ENCODE measurements at places on chromosomes 5 and 9.

GRCh38 chr9:128742401-128742800 is 18.5 kb upstream of the ZDHHC12 start:
- no peak for DNase-seq

DNA sequence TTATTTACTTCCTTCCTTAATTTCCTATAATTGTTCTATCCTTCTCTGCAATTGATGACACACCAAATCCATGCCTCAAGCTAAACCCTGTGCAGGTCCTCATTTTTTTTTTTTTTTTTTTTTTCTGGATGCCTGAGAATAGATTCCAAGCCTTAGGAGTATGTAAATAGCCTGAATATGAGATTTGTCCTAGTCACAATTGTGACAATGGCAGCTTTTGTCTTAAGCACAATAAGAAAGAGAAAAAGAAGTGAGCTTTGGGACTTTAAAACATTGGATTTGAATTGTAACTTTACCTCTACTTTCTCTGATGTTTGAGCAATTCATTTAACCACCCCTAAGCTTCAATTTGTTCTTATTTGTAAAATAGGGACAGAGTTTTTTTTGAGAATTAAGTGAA is 280.5 kb downstream of the TUSC1 start:
- no peak for DNase-seq

DNA sequence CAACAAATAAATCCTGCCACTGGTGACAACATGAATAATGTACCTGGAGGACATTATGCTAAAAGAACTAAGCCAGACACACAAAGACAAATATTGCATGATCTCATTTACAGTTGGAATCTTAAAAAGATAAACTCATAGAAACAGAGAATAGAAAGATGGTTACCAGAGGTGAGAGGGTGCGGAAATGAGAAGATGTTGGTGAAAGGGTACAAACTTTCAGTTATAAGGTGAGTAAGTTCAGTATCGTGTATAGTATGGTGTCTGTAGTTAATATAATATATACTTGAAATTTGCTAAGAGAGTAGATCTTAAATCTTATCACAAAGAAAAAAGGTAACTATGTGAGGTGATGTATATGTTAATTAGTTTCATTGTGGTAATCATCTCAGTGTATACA is 63.3 kb downstream of the PRRC1 start:
- no peak for DNase-seq

DNA sequence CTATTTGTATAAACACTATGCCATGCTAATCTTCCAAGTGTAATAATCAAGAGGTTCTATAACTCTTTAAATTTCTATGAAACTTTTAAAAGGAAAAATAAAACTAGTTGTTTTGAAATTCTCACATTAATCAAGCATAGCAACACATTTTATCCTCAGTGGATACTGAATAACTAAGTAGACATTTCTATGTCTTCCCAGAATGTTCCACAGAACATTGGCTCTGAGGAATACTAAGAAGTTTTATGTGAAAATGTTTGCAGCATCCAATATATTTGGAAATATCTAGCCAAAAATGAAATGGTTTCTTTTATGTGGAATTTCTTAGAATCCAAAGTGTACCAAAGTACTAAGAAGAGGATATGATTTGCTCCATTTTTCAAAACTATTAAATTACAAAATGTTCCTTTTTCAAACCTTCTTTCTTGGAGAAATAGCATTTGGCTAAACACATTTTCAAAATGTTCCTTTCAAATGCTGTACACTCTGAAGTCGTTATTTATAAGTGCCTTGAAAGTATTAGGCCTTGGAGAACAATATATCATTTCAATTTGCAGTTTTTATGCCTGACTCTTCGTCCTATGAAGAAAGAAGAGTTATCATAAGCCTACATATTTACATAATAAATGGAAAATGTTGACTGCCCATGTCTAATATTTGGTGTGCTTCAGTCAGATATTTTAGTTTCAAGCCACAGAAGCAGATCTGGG is 175.6 kb upstream of the COX7C start:
- no peak for DNase-seq

DNA sequence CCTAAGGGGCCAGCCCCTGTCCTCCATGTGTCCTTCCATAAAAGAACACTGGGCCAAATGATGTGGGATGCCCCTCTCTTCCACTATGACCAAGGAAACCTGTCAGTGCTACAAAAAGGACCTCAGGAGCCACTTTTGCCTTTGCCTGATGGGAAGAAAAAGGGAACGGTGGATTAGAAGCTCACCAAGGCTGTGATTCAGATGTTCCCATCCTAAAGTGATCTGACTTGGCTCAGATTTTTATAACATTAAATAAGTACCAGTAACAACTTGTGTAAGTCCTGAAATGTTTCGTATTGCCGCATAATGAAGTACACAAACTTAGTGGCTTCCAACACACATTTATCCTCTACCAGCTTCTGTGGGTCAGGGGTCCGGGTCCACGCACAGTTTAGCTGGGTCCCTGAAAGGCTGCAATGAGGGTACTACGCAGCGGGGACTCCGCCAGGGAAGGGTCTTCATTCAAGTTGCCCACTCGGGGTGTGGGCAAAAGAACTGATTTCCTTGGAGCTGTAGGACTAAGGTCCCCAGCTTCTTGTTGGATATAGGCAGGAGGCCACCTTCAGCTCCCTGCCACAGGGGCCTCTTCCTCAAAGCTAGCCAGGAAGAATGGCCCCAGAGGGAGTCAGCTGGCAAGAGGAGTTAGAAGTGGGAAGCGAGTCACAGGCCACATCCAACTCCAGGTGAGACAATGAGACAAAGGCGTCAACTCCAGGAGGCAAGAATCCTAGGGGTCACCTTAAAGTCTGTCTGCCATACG is 60.4 kb downstream of the RAPGEF1 start:
- DNase-seq = no peak

GRCh38 chr9:87035879-87036278 is 88.6 kb upstream of the GAS1 start:
- no peak for DNase-seq

DNA sequence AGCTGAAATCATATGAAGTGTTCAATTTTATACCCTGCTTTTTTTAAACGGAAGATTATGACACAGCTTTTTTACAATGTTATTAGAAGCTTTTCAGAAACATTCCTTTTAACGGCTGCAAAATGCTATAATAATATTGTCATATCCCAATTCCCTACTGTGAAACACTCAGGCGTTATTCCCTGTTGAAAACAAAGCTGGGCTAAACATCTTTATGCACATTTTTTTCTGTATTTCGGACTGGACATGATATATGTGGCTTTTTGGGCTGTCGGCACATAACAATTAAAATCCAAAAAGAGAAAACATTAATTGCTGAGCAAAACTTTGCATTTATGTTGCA is 12.0 kb upstream of the CTSL start:
- no peak for DNase-seq

DNA sequence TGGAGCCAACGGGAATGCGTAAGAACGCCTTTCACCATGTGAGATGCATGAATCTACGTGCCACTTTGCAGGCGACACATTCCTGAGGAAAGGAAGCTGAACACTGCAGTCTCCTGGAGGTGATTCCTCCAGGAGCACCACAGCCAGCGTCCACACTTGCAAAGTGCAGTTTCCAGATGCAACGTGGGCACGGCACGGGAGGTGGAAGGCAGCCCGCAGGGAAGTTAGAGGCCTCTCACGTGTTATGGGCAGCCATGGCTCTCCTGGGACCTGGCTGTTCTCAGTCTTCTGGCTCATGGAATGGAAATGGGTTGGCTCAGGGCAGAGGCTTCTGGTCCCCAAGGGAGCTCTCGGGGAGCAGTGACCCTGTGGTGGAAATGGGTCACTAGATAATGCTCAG is 381.0 kb upstream of the IRX4 start:
- no peak for DNase-seq

DNA sequence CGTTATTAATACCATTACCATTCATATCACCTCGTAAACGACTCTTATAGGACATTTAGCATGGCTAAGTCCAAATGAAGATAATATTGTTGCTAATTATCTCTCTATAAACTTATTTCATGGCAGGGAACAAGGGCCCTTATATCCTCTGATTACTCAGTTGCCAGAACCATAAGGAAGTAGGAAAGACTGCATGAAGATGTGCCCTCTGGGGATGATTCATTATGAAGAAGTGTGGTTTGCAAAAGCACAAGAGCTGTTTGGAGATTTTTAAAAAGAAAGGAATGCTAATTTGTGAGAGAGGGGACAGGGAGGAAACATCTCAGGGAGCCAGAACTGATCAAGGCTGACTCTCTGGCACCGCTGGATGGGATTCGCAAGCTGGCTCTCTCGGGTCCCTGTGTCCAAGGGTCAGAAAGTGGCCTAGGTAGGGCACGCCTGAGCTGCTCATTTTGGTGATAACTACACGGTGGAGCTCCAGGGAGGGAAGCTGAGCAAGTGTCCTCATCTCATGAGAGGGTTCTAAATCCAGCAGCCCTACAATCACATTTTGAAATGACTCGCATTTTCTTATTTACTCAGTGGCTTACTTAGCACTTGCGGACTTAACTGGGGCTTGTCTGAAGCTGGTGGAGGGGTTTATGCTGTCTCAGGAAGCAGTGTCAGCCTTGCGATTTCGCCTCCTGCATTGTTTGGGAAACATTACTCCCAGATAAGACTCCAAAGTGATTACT is 136.8 kb downstream of the C5orf15 start:
- peak; percentile 36 for DNase-seq

DNA sequence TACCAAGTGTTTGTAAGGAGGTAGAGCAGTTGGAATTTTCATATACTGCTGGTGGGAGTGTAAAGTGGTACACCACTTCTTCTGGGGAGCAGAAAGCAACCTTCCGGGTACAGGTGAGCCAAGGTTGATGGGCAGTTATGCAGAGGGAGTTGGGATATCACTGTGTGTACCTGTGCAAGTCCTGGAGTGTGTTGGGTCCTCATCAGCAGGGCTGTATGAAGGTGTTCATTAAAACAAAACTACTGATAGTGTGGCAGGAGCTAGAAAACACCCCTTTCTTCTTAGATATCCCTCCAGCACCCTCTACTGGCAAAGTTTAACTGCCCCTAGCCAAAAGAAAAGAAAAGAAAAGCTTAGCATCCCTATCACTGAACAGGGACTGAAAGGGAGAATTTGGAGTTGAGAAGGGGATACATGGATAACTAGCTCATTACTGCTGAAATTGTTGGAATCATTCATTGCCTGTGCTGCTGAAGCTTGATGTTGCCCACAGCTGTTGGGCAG is 10.7 kb downstream of the MARCHF6 start:
- no peak for DNase-seq

GRCh38 chr5:160651692-160652645 is 200.0 kb downstream of the ATP10B start:
- DNase-seq = no peak

- DNase-seq = no peak
Observed at GRCh38 chr9:94623253-94623652, 16.1 kb downstream of the FBP1 start.

DNA sequence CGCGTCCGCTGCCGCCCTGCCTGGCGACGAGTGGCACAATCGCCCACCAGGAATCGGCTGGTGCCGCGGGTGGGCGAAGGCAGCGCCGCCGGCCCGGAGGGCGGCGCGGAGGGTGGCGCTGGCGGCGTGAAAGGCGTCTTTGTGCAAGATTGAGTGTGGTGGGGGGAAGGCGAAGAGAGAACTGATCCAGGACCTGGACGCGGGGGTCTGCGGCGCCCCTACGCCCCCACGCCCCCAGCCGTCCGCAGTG is 4.6 kb upstream of the RGMB start:
- DNase-seq = no peak

- DNase-seq = no peak
Observed at GRCh38 chr9:38686933-38687332, 33.0 kb downstream of the FAM240B start.

- no peak for DNase-seq
Observed at GRCh38 chr9:22079873-22080341, 70.8 kb upstream of the CDKN2B start.

- no peak for DNase-seq
Observed at GRCh38 chr5:37739817-37740261, 100.0 kb downstream of the GDNF start.

- DNase-seq = no peak
Observed at GRCh38 chr5:101346906-101347305, 443.8 kb upstream of the ST8SIA4 start.

GRCh38 chr5:125639858-125640257 is 783.4 kb upstream of the GRAMD2B start:
- DNase-seq = no peak

- DNase-seq = no peak
Observed at GRCh38 chr5:111016801-111017200, 54.7 kb upstream of the TSLP start.

DNA sequence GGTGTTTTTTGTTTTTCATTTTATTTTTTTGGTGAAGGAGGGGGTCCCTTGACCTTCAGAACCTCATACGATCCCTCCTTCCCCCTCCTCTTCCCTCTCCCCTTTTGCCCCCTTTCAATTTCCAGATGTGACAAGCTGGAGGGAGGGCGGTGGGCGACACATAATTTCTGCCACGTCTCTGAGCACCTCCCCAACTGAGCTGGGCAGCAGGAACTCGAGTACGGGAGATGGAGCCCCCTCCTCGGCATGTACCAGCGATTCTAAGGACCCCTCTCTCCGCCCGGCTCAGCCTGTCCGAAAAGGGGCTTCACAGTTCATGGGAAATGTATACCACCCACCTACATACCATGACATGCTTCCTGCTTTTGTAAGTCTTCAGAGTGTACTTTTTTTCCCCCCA is 52.4 kb downstream of the PRRC2B start:
- no peak for DNase-seq

GRCh38 chr5:55227664-55228430 is 732 bp upstream of the MCIDAS start:
- DNase-seq = no peak

DNA sequence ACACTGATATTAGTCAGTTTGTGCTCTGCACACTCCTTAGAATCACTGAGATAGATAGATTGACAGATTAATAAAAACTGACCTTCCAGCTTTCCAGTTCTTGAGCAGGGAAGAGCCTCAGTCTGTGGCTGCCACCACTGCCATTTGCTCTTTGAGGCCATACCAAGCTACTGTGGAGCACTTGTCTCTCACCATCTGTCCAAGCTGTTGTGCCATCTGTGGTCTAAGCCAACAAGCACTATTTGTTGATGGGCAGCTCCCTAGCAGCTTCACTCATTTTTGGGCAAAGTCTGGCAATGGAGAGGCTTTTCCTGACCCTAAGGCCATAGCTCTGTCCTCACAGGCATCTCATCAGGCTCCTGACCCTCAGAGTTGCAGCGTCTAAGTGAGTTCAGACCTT is 30.4 kb downstream of the HTR1A start:
- DNase-seq = no peak

- DNase-seq = no peak
Observed at GRCh38 chr5:111043712-111044506, 27.6 kb upstream of the TSLP start.

- DNase-seq = no peak
Observed at GRCh38 chr5:123092696-123093095, 3.7 kb downstream of the PRDM6 start.

DNA sequence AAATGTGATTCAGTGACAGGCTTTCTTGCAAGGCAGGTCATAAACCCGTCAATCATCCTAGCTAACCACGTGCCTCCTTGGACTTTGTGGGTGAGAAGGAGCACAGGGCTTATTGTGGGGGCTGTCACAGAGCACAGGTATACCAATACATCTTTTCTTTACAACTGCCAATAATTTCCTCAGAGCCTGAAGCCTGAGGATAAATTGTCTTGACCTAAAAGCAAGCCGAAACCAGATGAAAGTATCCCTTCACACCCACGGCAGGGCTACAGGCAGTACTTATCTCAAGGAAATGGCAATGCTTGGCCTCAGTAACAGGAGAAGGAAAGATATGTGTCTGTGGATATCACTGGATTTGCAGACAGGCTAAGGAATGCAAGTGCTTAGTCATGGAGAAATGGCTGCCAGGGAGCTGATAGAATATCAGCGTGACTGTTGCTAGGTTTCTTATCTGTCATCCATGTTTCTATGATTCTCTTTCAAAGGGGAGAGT is 90.3 kb upstream of the ZNF366 start:
- DNase-seq = peak; percentile 67
